Stimulated activated CD4-positive, alpha-beta T cell treated with anti-CD3 and anti-CD28 coated beads, Interleukin-15, amount 100 ng/mL, for 1 hour (primary cell): ENCODE measurements at places on chromosomes 3 and 15.

DNA sequence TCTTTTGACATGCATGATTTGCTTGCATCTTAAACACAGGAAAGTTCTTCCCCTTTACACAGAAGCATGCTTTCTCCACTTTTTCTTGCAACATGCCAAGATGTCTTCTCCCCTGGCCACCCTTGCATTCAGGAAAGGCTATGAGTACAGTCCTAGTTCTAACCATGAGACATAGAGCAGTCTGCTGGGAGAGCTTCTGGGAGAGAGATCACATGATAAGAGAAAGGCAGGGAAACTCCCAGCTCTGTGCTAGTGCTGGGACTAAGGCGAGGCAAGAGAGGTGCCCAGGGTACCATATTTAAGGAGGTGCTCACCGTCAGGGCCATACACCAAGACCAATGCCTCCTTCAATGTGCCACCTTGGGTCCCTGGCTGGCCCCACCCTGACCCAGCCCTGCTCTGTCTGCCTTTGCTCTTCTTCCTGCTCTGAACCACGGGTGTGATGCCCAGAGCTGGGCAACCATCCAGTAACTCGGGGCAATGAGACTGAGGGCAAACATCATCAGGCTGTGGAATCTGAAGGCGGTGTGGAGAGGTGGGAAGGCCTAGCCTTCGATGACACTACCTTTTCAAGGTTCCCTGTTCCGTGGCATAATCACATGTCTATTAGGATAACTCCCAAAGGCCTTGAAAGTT is 77.4 kb upstream of the PRR20G start:
- DNase-seq, result no peak

DNA sequence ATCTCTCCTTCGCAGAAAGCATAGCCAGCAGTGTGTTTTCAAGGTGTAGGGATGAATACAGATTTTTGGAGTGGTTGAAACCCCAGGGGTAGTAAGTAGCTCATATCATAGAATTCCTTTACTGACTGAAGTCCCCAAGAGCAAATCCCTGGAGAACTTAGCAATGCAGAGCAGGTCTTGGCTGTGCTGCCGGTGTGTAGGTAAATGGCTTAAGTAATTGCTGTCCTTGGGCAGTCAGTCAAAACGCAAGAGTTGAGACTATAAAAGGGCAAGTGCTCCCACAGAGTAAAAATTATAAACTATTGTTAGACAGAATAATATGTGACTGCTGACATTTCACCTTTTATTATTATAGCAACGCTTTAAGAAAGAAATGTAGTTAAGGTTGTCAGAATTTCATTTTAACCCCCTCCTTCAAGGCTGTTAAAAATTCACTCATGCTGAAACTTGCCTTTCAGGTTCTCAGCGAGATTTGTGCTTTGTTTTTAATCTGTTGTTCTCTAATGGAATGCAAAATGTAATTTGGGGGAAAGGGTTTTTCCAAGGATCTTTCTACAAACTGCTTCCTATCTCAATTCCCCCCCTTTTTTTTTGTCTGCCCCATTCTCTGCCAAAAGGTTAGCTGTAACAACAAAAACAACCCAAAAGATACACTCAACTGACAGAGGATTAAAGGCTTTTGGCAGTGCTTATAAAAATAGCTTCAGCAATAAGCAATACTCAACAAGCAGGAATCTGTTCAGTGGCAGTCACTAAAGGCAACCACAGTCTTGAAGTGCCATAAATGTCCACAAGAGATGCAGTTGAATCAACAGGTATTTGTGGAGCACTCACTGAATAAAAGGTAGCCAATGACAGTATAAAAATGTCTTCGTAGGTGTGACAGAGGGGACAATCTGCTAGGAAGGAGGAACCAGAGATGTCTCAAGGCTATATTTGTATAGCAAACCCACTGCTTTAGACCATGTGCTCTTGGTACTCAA is 105.3 kb downstream of the THRB start:
- DNase-seq, result no peak

DNA sequence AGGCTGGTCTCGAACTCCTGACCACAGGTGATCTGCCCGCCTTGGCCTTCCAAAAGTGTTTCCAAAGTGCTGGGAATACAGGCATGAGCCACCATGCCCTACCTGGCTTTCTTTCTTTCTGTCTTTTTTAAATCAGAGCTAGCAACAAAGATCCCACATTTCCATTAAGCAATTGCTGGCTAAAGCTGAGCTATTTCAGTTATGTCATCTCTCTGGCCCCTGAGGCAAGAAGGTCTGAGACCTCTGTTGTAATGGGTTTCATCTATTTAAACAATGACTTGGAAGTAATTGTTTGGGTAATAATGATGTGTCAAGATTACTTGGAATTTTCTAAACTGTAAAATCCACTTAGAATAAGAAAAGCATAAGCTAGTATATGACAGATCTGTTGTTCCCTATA is 30.2 kb upstream of the CRBN start:
- DNase-seq, result no peak

GRCh38 chr3:60301142-60301541 is 950.1 kb downstream of the FHIT start:
- DNase-seq, result no peak
